Right ventricle myocardium inferior (tissue), 1 donor: ENCODE measurements at places on chromosomes 5 and 9. TPM values are rescaled to one million over a fixed set of nuclear protein-coding genes. Genes with fewer than 3 reads are reported as not detected.

Gene FCN2
- not detected for total RNA-seq

Gene PLAC8L1
- total RNA-seq = not detected

DNA sequence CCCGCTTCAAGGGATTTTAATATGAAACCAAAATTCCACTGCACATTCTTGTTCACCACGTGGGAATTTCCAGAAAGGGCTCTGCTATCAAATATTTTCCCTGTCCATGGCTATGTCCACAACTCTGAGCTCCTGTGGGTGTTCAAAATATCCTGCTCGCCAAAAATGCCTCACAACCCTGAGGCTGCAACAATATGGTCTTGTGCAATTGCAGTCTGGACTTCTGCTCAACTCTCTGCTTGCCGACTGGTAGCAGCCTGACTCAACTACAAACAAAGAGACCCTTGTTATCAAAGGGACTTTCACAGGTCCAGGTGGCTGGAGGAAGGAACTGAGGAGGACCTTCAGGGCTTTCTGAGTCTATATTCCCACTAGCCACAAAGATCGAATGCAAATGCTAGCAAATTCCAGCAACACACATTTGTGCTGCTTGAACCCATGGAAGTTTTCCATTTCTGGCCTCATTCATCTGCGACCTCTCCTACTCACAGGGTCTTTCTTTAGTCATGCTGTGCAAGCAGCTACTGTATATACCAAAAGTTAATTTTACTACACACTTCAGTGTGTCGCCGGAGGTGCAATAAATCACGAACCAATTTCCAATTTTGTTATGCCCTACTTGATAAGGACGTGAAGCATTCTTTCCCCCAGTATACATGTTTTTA lies 169.2 kb upstream of the SLC30A5 start:
- peak; percentile 46 for DNase-seq

DNA sequence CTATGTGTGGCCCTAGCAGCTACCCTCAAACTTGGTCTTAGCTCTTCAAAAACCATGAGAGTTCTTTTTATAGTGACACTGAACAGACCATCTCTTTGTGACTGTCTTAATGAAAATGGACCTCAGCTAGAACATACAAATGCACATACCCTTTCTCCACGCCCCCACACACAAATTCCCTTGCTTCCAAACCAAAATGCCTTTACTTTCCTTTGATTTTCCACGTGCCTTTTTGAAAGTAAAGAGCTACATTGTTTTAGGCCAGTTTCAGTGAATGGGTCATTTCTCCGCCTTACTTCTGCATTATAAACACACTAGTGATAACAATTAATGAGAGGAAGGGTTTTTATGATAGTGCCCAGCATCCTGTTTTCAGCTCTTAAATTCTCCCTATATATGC lies 105.8 kb upstream of the EFNA5 start:
- DNase-seq = no peak

DNA sequence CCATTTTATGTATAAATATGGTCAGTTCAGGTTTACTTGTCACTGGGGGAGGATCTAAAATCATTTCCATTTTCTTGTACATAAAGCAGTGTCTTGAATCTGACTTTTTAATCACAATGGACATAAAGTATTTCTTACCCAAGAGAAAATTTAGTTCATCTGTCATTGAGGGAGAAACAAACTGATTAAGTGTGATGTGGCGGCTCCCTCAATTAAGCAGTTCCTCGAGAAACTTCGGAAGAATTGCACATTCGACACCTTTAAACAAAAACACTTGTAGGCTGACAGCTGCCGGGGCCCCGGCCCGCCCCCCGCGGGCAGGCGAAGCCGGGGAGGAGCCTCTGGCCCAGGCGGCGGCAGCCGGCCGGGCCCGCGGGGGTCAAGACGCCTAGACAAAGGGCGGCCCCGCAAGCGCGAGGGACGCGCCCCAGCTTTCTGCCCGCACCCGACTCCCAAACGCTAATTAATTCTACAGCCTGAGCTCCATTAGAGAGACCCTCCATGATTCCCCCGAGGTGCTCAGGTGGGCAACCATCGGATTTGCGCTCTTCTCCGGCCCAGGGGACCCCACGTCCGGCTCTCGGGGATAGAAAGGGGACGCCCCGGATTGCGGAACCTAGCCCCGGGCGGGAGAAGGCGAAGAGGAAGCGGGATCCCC lies 750 bp downstream of the TRIM36 start:
- peak; percentile 73 for DNase-seq

GRCh38 chr9:2154731-2155130 lies 139.6 kb downstream of the SMARCA2 start:
- no peak for DNase-seq

DNA sequence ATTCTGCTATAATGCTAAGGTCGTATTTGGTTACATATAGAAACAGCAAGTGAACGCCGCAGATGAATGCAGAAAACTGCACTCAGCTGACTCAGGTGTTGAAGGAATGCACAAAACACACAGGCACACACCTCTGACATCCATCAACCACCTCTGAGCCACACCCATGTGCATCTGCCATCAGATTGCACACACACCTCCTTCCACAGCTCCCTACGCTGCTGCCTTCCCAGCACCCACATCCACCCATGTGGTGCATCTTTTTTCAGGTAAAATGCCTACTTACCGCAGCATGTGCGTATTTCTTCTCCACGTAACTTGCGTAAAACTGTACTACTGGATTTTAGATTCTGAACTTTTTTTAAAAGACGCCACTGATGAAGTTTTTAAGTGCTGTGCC lies 7.1 kb downstream of the STK10 start:
- DNase-seq = no peak
